ENCODE measurements at places on chromosomes 7 and 10. TPM values are rescaled to one million over a fixed set of nuclear protein-coding genes. Genes with fewer than 3 reads are reported as not detected.

DNA sequence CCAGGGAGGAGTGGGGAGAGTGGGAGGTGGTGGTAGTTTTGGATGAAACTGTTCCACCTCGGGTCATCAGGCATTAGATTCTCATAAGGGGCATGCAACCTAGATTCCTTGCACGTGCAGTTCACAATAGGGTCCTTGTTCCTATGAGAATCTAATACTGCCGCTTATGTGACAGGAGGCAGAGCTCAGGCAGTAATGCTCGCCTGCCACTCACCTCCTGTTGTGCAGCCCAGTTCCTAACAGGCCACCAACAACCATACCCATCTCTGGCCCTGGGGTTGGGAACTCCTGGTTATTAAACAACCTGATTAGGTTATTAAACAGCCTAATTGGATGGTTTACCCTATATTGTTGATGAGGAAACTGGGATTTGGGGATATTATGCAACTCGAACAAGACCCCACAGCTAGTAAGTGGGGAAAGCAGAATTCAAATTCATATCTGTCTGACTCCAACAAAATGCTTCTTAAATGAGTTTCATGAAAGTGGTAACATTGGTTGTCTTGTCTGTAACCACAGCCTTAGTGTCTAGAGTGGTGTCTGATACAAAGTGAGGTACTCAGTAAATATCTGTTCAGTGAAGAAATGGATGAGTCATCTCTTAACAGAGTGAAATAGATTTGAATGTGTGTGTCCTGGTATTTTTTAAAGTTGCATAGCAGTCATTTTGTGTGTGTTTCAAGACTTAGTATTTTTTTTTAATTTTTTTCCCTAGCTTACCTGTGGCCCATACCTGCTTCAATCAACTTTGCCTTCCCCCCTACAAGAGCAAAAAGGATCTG, 101.6 kb downstream of the HECTD2 start:
- peak; percentile 60 for DNase-seq

- no peak for DNase-seq
Observed at GRCh38 chr10:29751684-29752083, 116.9 kb upstream of the SVIL start.

DNA sequence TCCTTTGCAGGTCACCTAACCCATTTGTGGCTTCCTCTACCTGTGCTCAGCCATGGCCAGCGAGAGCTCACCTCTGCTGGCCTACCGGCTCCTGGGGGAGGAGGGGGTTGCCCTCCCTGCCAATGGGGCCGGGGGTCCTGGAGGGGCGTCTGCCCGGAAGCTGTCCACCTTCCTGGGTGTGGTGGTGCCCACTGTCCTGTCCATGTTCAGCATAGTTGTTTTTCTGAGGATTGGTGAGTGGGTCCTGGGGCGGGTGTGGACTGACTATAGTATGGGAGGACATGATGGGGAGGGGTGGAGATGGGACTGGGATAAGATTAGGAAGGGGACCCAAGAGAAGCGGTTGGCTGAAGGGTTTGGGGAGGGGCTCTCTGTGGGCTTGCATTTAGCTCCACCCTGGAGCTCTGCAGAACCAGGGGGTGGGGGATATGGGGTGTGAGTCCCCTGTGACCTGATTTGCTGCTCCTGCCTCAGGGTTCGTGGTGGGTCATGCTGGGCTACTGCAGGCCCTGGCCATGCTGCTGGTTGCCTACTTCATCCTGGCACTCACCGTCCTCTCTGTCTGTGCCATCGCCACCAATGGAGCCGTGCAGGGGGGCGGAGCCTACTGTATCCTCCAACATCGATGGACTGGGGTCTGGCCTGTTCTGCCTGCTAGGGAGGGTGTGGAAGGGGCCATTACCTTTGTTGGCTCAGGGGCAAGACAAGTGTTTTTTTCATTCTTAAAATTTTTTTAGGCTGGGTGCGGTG, 1.8 kb downstream of the SLC12A9 start:
- DNase-seq, result no peak

DNA sequence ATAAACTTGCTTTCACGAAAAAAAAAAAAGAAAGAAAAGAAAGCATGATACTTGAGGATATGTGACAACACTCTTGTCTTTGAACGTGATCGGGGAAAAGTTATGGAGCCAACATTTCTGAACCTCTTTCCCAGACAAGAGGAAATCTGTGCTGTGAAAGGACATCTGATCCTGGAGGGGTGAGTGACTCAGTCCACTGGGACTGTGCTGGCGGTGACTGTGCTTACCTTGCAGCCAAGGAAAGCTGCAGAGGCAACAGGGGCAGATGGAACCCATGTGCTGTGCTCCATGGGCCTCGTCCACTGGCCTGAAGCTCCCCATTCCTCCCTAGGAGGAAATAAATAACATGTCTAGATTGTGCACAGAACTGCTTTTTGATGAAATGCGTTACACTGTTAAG, 116.5 kb upstream of the RAB11FIP2 start:
- no peak for DNase-seq

DNA sequence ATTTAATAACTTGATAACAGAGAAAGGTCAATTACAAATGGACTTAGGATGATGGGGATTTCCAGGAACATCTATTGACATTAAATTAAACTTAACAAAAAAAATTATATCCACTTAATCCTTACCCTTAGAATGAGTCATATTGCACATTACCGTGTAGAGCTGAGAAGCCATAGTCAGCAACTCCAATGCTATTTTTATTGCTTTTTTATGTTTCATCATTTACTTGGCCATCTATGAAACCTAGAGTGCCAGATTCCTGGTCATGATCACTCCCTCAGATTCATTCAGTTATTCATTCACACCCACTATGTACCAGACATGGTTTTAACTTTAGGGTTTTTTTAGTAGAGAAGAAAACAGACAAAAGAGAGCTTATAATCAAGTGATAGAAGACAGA, 1180.4 kb downstream of the CNTNAP2 start:
- peak; percentile 25 for DNase-seq

DNA sequence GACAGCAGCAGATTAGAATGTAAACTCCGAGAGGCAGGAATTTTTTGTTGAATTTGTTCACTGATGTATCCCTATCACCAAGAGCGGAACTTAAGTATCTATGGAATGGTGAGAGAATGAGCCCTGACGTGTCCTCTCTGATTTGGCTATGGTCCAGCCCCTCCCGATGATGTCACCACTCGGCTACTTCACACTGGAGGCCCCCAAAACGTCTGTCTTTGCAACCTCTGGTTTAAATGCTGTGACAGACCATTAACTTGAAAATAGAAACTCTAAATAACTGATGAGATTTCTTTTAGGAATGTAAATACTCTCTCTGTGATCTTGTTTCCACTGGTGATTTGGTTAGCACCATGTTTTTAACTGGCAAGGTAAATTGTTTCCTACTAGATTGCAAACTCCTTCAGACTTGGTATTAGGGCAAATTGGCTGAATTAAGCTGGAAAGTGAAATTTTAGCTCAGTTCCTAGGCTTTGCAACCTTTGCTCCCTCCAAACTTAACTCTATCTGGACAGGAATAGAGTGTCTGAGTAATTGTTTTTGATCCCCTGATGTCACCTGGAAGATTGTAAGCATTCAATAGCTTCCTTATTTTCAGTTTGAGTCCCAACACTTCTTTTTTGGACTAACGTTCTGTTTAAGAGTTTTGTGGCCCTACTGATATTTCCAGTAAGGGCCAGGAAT, 19.1 kb downstream of the SLC16A12 start:
- DNase-seq, result peak; percentile 88

DNA sequence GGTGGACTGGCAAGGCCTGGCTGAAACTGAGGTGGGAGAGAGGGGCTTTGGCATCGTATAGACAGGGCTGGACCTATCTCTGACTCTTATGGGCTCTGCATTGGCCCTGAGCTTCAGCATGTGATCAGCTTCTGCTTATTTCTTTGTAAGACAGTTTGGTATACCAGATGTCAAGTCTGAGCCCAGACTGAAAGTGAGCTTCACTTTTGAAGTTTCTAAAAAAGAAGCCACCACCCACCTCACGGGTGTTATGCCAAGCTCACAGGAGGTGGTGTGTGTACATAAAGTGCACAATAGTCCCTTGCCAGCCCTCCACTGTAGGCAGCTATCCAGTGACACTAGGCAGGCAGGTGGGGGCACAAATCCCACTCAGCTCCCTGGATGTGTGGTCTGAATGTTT, 68.7 kb upstream of the SEPHS1 start:
- DNase-seq, result no peak

DNA sequence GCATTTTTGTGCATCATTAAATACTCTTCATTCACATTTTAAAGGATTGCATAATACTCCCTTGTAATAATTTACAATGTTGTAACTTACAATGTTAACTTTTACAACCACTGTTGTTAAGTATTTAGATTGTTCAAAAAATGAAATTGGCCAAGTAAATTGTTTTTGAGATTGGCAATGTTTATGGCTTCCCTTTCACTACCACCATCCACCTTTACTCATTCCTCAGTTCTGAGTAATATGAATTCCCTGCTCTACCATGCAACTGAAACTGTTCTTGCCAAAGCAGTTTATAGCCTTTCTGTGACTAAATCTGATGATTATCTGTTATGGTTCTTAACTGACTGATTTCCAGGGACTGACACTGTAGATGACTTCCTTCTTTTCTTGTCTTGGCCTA, 80.5 kb upstream of the TMEM106B start:
- peak; percentile 52 for DNase-seq

- peak; percentile 33 for DNase-seq
Observed at GRCh38 chr10:31896968-31897384, 31.7 kb downstream of the ARHGAP12 start.

DNA sequence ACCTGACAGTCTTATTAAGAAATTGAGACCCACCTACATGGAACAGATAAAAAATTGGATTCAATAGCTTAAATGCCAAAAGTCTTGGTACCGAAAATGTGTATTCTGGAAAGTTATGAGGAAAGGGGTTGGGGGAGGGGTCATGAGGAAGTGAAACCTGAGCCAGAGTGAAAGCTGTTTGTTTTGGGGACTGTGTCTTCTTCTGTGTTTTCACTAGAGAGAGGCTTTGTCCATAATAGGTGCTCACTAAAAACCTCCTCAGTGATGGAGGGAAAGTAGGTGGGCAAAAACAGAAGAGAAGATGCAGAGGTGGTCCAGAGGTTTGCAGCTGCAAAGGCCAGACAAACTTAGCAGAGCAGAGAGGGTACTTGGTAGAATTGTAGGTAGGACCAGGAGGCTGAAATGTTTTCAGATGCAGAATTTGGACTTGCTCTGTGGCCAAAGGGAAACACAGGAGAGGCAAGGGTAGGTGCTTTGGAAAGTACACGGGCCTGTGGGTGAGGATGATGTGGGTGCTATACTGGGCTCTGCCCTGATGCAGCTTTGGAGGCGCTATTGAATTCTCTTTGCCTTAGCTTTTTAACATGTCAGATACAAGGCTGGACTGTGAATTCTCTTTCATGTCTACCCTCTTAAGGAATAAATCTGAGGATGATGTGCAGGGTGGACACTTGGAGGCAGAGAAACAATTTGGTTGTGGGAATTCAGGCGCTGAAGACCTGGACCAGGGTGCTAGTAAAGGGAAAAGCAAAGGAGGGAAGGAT, 254.6 kb downstream of the PTEN start:
- DNase-seq, result no peak

- no peak for DNase-seq
Observed at GRCh38 chr7:102170393-102170970, 116.2 kb upstream of the SH2B2 start.

- no peak for DNase-seq
Observed at GRCh38 chr7:139937715-139938114, 108.7 kb downstream of the TBXAS1 start.

- no peak for DNase-seq
Observed at GRCh38 chr7:111535142-111535870, 27.0 kb downstream of the IMMP2L start.

DNA sequence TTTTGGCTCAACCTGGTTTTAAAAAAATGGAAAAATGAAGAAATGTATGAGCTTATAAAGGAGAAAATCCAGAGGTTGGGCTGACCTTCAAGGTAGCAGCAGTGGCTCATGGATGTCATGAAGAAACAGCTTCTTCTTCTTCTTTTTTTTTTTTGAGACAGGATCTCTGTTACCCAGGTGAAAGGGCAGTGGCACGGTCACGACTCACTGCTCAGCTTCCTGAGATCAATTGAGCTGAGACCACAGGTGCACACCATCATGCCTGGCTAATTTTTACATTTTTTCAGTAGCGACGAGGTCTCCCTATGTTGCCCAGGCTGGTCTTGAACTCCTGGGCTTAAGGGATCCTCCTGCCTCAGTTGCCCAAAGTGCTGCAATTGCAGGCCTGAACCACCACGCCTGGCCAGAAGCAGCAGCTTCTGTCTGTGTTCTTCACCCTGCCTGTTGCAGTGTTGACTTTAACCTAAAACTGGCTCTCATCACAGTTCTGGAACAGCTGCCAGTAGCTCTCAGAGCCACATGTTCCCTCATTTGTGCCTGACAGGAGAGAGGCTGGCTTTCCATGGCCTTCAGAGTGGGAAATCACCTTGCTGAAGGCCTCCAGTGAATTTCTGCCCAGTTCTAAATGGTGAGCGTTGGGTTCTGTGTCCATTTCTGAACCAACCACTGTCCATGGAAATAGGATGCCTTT, 117.7 kb downstream of the PFKFB3 start:
- no peak for DNase-seq

DNA sequence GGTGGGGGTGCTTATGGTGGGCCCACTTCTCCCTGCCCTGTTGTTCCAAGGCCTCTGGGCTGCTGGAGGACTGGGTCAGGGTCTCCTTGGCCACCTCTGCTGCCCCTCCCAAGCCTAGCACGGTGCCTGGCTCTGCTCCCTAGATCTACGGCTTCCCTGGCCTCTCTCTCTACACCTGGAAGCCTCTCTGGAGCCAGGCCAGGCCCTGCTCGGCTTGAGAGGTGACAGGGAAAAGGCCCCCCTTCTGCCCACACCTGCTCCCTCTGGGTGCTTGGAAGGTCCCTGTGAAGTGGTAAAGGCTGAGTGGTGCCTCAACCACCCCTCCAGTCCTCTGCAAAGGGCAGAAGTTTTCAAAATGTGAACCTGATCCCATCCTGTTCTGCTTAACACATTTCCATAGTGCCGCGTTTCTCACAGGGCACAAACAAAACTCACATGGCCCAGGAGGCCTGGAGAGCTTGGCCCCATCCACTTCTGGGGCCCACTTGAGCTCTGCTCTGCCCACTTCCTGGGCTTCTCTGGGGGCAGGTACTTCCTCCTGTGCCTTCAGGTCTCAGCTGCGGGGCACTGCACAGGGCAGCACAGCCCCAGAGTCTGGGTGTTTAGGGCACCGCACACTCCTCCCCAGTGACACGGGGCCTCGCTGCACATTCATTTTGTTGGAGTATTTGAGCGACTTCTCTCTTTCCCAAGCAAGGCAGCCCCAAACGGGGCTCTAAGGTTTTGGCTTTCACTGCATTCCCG, 169.9 kb downstream of the PIP4K2A start:
- no peak for DNase-seq

GRCh38 chr7:33671531-33672262, 233.6 kb upstream of the BMPER start:
- DNase-seq, result no peak

GRCh38 chr10:25522946-25523608, 348.3 kb downstream of the GPR158 start:
- DNase-seq, result no peak

JAKMIP3 gene
- 0.26 TPM for total RNA-seq

CDHR1 gene
- total RNA-seq, result not detected

ITIH2 gene
- not detected for total RNA-seq

OR2A42 gene
- total RNA-seq, result not detected

FZD8 gene
- 4.9 TPM for total RNA-seq
